Left kidney (tissue), 8 donors: ENCODE measurements at places on chromosomes 1 and 21. TPM values are rescaled to one million over a fixed set of nuclear protein-coding genes. Genes with fewer than 3 reads are reported as not detected.
A peak's percentile ranks its signal among the peaks of the same experiment; 100 is the strongest.

GRCh38 chr1:17168091-17168876 is 36.6 kb upstream of the PADI1 start:
- peak; percentile 63 for DNase-seq

DNA sequence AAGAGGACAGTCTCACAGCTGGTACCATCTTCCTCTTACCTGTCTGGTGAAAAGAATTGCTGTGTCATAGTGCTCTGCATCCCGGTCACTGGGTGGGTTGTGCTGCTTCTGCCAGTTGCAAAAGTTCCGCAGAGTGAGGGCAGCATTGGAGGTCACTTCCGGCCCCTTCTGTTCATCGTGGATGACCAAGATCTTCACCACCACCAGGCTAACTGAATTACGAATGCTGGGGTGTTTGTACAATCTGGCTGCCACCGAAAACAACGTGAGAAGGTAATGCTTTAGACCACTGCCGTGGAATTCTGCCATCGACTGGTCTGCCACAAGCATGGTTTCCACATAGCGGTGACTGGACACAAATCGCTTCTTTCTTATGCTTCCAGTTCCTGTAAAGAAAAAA is 2.9 kb downstream of the ADAMTS1 start:
- no peak for DNase-seq

DNA sequence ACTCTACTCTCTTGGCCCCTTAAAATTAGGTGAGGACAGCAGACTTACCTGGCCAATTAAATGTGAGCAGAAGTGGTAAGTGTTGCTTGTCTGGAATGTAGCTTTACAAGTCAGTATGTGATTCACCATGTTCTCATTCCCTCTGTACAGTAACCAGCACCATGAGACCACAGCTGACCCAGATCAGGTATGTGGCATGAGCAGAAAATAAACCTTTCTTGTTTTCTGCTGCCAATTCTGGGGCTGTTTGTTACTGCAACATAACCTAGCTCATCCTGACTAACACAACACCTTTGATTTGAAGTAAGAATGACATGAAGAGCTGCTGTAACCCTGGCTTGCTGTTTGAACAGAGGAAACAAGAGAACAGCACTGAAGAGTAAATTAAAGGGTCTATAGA is 24.9 kb downstream of the ITPKB start:
- no peak for DNase-seq

DNA sequence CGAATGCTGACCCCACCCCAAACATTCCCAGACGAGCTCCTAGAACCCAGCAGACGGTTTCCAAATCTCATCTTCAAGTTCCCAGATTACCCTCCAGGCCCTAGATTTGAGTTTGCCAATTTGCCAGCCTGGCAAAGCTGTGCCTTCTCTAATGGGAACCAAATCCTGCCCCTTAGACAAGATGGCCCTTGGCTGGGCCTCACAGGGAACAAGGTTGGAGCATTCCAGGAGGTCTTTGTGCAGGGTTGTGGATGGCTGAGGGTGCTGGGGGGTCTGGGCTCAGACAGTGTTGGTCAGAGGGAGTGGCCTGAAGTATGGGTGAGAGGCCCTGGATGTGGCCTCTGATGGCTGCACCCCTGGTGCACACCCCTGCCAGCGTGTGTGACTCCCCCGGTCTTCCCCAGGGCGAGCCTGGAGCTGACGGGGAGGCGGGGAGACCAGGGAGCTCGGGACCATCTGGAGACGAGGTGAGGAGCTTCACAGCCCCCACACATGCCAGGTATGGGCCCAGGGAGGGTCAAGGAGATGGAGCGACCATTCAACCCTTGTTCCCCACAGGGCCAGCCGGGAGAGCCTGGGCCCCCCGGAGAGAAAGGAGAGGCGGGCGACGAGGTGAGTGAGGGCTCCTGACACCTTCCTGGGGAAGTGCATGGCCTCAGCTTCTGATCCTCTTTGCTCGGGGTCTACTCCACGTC is 10.2 kb downstream of the COL6A1 start:
- DNase-seq, result no peak

DNA sequence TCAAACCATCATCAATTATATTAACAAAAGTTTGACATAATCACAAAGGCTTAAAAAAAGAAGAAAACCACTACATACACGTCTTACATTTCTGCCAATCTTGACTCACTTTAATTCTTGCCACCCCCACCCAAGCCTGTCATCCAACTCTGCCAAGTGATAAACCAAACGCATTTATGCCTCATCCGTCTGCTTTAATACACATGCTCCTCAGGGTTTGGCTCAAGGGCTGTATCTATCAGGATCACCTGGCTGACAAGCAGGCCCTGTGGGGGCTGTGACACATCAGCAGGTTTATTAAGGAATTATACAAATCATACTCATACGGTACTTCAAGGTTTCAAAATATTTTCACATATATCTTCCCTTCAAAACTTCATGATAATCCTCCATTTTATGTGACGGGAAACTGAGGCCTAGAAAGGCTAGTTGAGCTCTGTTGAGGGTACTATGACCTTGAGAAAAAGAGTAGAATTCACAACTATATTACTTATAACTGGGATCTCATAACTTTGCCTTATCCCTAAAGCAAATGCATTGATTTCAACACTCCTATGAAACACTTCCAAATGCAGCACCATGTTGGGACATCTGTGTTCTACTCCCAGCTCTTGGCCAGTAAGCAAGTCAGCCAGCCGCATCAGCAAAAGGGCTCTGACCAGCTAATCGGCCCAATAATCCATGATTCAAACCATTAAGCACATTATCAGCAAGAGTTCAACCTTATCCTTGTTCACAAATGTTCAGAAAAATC is 8.7 kb downstream of the SORT1 start:
- no peak for DNase-seq

- DNase-seq, result no peak
Observed at GRCh38 chr1:185846672-185847444, 112.7 kb downstream of the HMCN1 start.

GRCh38 chr1:205505076-205505729 is 734 bp downstream of the CDK18 start:
- no peak for DNase-seq

DNA sequence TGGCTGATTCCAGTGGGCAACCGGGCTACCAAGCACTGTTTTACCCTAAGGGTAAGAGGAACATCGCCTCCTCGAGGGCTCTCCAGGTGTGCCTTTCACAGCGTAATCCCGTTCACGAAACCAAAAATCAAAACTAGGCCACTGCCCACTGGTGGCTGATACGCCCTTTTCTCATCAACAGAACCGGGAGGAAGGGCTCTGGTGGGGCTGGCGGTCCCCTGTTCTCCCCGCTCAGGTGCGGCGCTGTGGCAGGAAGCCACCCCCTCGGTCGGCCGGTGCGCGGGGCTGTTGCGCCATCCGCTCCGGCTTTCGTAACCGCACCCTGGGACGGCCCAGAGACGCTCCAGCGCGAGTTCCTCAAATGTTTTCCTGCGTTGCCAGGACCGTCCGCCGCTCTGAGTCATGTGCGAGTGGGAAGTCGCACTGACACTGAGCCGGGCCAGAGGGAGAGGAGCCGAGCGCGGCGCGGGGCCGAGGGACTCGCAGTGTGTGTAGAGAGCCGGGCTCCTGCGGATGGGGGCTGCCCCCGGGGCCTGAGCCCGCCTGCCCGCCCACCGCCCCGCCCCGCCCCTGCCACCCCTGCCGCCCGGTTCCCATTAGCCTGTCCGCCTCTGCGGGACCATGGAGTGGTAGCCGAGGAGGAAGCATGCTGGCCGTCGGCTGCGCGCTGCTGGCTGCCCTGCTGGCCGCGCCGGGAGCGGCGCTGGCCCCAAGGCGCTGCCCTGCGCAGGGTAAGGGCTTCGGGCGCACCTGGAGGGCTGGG is at the start of gene IL6R:
Gene IL6R, plus strand, starts transcription at position 360 of the 763 bp plus-strand sequence. Its CDS starts 287 bp downstream, at position 647.
- peak; percentile 71 for DNase-seq

- DNase-seq, result no peak
Observed at GRCh38 chr1:62439652-62440371, 3.0 kb downstream of the USP1 start.

The IVL gene
- polyA plus RNA-seq, result 0.23 TPM

DNA sequence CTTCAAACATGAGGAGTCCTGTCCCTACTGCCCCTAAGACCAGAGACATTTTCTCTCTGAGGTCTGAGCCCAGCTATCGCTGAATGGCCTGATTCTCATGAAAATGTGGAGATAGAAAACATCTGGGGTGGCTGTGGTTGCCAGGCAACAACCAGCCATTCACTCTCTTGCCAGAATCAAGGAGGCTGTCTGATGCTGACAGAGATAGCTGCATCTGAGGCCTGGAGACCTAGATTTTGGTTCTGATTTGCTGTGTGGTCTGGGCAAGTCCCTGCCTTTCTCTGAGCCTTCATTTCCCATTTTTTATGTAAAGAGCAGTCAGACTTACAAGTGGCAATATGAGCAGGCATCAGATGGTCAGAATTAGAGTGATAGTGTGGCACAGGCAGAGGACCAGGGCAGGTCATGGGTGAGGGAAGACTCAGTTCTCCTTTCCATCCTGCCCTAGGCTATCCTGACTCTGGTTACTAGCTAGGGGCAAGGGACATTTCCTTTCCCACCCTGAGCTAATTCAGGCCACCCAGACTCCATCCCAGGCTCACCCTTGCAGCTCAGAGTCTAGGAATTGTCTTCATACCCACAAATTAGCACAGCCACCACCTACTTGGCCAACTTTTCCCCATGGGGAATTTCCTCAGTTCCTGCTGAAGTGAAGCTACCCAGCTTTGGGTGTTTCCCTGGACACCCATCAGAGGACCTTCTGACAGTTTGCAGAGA is 20.0 kb upstream of the RNF19B start:
- DNase-seq, result no peak

The NID1 gene
- polyA plus RNA-seq, result 177 TPM

The PLPPR4 gene
- polyA plus RNA-seq, result 2.3 TPM

DNA sequence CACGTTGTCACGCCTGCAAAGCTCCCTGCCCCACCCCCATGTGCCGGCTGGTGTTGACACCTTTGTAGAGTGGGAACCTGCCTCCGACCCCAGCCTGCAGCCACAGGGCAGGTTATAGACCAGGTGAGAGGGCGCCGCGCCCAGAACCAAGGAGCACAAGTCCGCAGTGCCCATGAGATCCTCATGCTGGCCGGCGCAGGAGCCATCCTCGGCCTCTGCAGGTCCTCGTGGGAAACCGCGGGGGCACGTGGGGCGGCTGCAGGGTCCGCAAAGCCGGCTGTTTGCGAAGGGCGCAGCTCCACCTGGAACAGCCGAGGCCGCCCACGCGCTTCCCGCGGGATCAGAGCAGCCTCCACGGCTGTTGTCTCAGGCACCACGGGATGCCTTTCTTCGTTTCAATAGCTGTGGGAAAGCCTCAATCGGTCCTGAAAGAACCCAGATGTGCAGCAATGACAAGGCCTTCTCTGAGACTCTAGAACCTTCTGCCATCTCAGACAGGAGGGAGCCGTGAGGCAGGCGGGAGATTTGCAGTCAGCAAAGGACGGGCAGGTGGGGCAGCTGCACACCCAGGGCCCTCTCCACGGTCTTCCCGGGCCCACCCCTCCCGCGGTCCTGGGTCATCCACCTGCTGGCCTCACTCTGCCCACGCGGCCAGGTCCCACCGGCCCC is 29.9 kb downstream of the POFUT2 start:
- no peak for DNase-seq
